Activated CD4-positive, alpha-beta T cell treated with anti-CD3 and anti-CD28 coated beads for 24 hours (primary cell): ENCODE measurements at places on chromosomes 6 and 20.

GRCh38 chr6:138959521-138959920 lies 28.5 kb downstream of the REPS1 start:
- DNase-seq: no peak

DNA sequence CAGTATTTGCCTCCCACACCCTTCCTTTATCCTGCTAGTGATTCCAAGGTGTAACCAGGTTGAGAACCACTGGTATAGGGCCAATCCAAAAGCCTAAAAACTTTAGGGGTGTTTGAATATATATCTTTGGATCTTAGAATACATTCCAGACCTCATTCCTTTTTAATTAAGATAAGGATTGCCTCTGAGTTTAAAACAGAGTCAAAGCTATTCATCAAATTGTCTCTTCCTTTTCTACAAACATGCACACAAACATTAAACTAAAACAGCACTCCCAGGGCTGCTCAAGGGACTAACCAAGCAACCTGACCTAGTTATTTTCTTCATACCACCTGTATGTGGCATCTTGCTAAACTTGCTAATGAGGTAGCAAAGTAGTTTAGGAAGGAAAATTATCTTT lies 22.1 kb upstream of the COL9A1 start:
- DNase-seq: no peak

DNA sequence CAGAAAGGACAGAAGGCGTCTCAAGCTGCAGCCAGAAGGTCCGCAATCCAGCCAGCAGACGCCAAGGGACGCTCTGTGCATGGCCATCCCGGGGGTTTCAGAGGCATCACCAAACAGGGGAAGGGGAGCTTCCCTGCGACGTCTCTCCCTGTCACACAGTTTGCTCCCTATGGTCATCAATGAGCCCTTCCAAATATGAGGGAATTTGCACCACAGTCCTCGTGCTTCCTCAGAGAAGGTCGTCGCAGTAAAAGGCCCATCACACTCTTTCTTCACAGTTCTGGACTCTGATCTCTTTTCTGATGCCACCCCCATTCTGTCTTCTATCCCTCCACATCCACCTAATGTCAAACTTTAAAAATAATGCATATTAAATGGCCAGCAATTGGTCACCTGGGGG lies 10.2 kb upstream of the FOXC1 start:
- DNase-seq: no peak

DNA sequence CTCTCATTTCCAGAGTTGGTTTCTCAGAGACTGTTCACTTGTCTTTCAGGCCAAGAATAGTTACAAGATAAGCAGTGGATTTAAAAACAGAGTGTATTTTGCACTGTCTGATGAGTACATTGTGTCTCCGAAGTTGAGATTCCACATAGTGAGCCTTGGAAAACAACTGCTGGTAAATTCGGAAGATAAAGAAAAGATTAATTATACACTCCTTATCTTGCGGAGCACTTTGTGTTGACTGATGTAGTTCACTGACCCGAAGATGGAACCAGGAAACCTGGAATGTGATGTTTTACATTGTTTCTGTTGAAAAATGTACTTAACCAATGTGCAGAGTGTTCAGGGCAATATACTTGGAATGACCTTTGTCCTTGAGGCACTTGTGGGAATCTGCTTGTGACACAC lies 51.0 kb downstream of the ANKS1A start:
- no peak for DNase-seq
